ENCODE measurements at places on chromosomes 7 and 10.

- DNase-seq, result no peak
These were observed 205.8 kb upstream of the HDAC9 start for GRCh38 chr7:18289788-18290187.

DNA sequence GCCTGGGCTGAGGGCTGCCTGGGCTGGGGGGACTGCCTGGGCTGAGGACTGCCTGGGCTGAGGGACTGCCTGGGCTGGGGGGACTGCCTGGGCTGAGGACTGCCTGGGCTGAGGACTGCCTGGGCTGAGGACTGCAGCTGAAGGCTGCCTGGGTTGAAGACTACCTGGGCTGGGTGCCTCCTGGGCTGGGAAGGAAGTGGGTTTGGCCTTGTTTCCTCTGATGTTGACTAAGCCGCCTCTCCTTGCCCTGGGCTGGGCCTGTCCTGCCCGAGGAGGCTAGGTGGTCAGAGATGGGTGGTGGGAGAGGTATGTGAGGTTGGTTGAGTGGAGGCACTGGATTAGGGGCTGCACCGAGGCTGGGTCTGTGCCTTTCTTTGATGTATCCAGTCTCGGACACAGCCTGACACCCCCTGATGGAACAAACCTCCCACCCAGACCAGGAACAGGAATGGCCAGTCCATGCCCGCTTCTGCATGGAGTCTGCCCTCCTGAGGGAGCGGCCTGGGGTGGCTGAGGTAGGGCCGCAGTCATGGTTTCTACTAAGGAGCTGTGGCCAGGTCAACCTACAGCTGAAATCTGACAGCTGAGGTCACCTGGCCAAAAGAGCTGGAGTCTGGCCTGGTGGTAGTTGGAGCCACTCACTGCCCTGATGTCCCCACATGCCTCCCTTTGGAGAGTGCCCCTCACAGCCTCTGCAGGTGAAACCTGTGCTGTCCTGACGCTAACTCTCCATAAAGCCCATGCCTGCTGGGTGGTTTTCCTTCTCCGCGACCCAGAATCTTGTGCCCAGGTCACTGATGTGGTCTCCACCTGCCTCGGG lies 22.3 kb downstream of the SCART1 start:
- DNase-seq, result no peak

DNA sequence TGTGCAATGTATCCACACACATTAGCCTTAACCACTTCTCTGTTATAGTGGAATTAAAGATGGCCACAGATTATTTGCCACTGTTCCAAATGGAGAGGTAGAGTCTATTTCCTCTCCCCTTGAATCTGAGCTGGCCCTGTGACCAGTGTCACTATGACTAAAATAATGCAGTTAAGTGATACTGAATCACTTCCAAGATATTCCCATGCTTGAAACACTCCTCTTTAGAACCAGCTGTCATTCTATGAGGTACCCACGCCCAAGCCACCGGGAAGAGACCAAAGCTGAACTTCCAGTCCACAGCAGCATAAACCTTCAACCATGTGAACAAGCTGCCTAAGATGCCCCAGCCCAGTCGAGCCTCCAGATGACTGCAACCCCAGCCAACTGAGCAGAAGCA lies 2.1 kb upstream of the DHX32 start:
- no peak for DNase-seq

DNA sequence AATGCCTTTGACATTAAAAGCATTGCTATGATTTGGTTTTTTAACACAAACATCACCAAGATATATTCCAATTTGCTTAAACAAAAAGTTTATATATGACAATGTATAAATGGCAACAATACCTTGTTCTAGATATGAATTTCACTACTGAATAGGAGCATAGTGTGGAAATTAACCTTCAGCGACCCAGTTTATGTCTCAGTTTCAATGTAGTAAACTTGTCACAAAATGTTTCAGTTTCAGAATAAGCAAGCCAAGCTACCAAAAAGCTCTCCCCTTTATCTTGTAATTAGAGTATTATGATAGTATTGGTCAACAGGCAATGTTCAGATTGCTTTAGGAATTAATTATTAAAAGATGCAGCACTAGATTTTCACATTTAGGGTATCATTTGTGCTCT lies 99.6 kb upstream of the PCDH15 start:
- DNase-seq, result no peak

DNA sequence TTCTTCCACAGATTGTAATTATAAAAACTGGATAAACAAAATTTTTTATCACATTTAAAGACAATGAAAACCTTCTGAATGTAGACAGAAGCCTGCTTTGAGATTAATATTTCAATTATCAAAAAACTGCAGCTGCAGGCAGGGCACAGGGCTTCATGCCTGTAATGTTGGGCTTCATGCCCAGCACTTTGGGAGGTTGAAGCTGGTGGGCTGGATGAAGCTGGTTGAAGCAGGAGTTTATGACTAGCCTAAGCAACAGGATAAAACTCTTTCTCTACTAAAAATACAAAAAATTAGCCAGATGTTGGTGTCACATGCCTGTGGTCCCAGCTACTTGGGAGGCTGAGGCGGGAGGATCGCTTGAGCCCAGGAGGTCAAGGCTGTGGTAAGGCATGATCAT lies 41.2 kb downstream of the PDZD8 start:
- no peak for DNase-seq

- no peak for DNase-seq
These were observed 188.6 kb downstream of the MTERF1 start for GRCh38 chr7:91691865-91692264.

DNA sequence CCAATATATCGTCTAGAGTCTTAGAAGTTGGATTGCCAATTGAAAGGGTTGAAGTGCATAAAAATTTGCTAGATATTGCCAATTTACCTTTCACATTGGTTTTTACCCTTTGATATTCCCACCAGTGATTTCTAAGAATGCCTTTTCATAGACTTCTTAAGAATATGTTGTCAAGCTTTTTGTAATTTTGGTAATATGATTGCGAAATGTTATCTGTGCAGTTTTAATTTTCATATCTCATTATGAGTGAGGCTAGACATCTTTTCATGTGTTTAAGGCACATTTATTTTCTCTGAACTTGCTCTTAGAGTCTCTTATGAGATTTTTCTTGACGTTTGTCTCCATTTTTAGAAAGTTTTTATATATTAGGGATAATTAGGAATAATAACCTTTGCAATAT lies 567.2 kb downstream of the CCSER2 start:
- DNase-seq, result no peak

DNA sequence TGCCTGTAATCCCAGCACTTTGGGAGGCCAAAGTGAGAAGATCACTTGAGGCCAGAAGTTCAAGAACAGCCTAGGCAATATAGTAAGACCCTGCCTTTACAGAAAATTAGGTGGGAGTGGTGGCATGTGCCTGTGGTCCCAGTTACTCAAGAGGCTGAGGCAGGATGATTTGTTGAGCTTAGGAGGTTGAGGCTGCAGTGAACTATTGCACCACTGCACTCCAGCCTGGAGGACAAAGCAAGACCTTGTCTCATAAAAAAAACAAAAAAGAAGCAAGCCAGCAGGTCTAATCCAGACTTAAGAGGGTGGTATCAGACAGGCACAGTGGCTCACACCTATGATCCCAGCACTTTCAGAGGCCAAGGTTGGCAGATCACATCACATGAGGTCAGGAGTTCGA lies 24.5 kb upstream of the KCTD7 start:
- no peak for DNase-seq

- DNase-seq, result no peak
These were observed 226.1 kb downstream of the PTEN start for GRCh38 chr10:88089498-88089897.

GRCh38 chr7:39594988-39595620 lies 28.3 kb upstream of the RALA start:
- no peak for DNase-seq

- no peak for DNase-seq
These were observed 116.7 kb downstream of the CYP26A1 start for GRCh38 chr10:93190372-93190771.

DNA sequence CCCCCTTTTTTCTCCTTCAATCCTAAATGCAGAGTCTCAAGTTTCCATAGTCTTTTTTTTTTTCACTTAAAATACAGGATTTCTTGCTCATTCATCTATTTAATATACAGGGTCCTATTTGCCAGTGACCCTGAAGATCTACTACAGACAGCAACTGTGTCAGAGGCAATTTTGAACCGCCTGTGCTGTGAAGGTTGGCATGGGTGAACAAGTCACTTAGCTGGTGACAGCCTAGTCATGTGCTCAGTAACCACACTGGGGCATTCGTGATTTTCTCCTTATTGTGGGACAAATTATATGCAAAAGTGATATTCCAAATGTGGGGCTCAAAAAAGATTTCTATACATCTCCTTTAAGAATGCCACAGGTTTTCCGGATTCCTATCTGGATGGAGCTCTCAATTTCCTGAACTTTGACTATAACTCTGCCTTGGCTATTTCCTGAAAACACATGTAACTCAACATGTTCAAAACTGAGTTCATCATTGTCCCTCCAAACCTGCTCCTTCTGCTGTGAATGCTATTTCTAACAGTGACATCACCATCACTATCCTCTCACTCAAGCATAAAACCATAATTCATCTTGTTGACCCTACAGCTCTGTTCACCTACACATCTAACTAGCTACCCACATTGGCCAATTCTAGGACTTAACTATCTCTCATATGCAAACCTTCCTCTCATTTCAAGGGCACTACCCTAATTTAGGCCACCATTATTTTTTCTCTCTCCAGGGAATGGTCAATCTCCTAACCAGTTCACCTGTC lies 36.7 kb downstream of the CDK6 start:
- no peak for DNase-seq

DNA sequence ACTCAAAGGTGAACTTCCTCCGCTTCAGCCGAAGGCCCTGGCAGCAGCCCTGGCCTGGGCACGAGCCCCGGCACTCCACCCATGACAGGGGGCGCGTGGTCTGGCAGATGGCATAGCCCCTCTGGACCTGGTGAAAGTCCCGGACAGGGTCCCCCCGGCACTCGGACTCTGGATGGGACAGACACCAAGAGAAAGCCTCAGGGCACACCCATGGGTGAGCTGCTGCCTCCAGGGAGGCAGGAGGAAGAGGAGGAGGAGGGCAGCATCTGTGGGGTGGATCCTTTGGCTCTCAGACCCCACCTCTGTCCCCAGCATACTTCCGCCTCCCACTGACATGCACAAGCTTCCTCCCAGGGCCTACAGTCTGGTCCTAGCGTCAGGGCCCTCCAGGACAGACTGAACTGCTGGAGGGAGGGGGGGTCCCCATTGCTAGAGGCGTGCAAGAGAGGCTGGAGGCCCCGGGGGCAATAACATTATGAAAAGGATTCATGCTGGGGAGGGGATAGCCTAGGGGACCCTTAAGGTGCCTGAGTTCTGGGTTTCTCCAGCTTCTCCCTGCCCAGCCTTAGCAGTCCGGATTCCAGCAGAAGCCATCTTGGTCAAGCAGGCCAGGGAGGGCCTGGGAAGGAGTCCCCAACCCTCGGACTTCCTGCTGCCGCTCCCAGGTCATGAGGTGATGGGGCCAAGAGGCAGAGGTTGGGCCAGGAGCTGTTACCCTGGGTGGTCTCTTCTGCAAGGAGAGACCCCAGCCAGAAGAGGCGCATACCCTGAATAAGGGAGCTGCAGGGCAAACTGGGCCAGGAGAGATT lies 169.3 kb downstream of the LCOR start:
- DNase-seq, result no peak

- peak; percentile 1 for DNase-seq
These were observed 298.7 kb upstream of the LRRTM3 start for GRCh38 chr10:66627156-66627555.

GRCh38 chr7:96665689-96666088 lies 44.0 kb downstream of the SEM1 start:
- no peak for DNase-seq

DNA sequence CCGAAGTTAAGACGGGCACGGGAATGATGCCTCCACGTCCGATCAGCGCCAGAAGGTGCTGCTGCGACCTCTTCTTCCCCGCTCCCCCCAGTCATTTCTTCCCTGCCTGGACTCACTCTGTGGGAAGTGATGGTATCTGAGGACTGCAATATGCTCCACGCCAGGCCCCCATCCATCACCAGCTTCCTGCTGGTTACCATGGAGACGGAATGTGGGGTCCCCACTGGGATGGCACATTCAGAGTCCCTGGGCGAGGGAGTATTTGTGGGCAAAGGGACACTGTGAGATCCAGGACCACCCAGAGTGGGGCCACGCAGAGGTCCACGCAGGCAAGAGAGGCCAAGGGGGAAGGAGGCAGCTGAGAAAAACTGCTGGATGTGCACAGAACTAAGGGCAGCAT lies 39.7 kb downstream of the CARD11 start:
- DNase-seq, result no peak

DNA sequence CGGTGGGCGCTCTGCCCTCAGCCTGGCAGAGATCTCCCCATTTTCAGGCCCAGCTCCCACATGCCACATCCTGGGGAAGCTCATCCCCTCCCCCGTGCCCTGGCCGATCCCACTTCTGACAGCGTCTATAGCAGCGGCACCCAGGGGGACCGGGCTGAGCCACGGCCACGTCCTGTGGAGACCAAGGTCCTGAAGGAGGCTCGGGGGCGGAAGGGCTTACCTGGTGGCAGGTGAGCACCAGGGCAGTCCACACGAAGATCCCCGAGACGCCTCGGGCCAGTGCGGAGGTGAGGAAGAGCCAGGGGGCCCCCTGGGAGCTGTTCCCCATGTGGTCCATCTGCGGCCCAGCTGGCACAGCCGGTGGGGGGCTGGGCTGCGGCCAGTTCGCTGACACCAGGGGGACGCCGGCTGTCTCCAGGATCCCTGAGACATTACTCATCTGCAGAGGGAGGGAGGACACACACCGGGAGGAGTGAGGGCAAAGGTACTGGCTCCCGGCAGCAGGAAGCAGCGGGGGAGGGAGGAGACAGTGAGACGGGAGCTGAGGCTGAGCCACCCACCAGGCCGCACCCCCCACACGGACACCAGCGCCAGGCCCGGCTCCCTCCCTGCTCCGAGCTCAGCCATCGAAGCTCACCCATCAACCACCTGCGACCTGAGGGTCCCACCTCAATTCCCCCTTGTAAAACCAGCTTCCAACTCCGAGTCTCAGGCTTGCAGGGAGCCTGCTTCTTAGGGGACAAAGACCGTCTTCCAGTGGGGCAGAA lies 776 bp downstream of the TMEM184A start:
- no peak for DNase-seq

- DNase-seq, result no peak
These were observed 46.0 kb upstream of the KDM7A start for GRCh38 chr7:140222814-140223213.

GRCh38 chr7:133742709-133743538 lies 384.2 kb upstream of the LRGUK start:
- DNase-seq, result no peak

- no peak for DNase-seq
These were observed 161.3 kb upstream of the YAE1 start for GRCh38 chr7:39404907-39405306.

DNA sequence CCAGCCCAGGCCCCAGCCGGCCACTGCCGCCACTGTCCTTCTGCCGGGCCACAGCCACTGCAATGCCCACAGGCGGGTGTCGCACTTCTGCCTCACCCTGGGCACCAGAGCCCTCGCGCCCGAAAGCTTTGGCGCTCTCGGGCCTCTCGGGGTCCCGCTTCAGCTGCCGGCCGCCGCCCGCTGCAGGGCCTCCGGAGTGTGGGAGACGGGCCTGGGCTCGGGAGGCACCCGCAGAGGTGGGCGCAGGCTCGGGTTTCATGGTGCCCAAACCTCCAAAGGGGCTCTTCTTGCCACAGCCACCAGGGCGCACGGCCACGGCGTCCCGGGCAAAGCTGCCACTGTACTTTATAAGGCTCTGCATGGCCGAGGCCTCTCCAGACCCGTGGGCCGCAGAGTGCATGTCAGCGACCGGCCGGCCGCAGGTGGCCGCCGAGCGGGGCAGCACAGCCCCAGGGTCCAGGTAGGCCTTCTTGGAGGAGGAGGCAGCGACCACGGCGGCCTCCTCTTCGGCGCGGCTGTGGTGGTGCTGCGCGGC lies 35.9 kb downstream of the TNRC18 start:
- no peak for DNase-seq

Measured in GM12864 (cell line).